ENCODE measurements at places on chromosomes 7 and 10. TPM values are rescaled to one million over a fixed set of nuclear protein-coding genes. Genes with fewer than 3 reads are reported as not detected.

The C7orf57 gene
- 0.67 TPM for total RNA-seq

The PLCE1 gene
- total RNA-seq, result not detected

The FLNC gene
- 1.8 TPM for total RNA-seq

The EXOC6 gene
- total RNA-seq, result 3.5 TPM

The NPTX2 gene
- 3.0 TPM for total RNA-seq

The CHST3 gene
- 85.0 TPM for total RNA-seq

The SLC25A28 gene
- 16.8 TPM for total RNA-seq

The LDB3 gene
- not detected for total RNA-seq

The CPA2 gene
- 0.38 TPM for total RNA-seq

The GRID2IP gene
- not detected for total RNA-seq

The ATXN7L1 gene
- total RNA-seq, result 5.8 TPM

The ZCWPW1 gene
- 1.0 TPM for total RNA-seq

The CDC14C gene
- 0.17 TPM for total RNA-seq

The LRWD1 gene
- total RNA-seq, result 16.9 TPM

The WNT8B gene
- not detected for total RNA-seq

The NFE2L3 gene
- 8.3 TPM for total RNA-seq

The DHX32 gene
- 53.7 TPM for total RNA-seq

The UPK3B gene
- 4.0 TPM for total RNA-seq

The CYP17A1 gene
- total RNA-seq, result not detected

The COMTD1 gene
- 20.0 TPM for total RNA-seq

The CNPY1 gene
- total RNA-seq, result not detected

The AP4M1 gene
- total RNA-seq, result 13.0 TPM

The RAMP3 gene
- not detected for total RNA-seq

The TAS2R41 gene
- not detected for total RNA-seq

The ASB4 gene
- not detected for total RNA-seq

The ZNF485 gene
- 5.0 TPM for total RNA-seq

The GPR15LG gene
- total RNA-seq, result 0.33 TPM

The NUDT1 gene
- total RNA-seq, result 26.4 TPM

The LRMDA gene
- 0.67 TPM for total RNA-seq

The WASHC2A gene
- 24.4 TPM for total RNA-seq

The DOCK4 gene
- 7.5 TPM for total RNA-seq

The DGKB gene
- not detected for total RNA-seq

The VSIR gene
- 39.9 TPM for total RNA-seq

The CAV1 gene
- total RNA-seq, result 894 TPM

The HECW1 gene
- not detected for total RNA-seq

The PTF1A gene
- total RNA-seq, result not detected

The CTTNBP2 gene
- 8.0 TPM for total RNA-seq

The AS3MT gene
- total RNA-seq, result 1.7 TPM

The OR13A1 gene
- not detected for total RNA-seq

The PNLIPRP1 gene
- total RNA-seq, result not detected

The ABCC2 gene
- total RNA-seq, result 0.66 TPM

The STX1A gene
- 6.8 TPM for total RNA-seq

The KCP gene
- 0.50 TPM for total RNA-seq

The MYPN gene
- total RNA-seq, result 3.0 TPM

The GRM3 gene
- total RNA-seq, result not detected

The FOXP2 gene
- total RNA-seq, result not detected

The CPEB3 gene
- total RNA-seq, result 1.2 TPM

The OPN1SW gene
- not detected for total RNA-seq

The ABLIM1 gene
- 164 TPM for total RNA-seq

The MICALL2 gene
- 30.5 TPM for total RNA-seq

The TMUB1 gene
- 38.1 TPM for total RNA-seq

The LOXL4 gene
- not detected for total RNA-seq

The ERVW-1 gene
- not detected for total RNA-seq

The CYP2E1 gene
- total RNA-seq, result 2.0 TPM

Measured in mammary epithelial cell (primary cell).